ENCODE measurements at places on chromosomes 7 and 10.

- no peak for DNase-seq
Observed at GRCh38 chr7:72243329-72243728, 168.8 kb downstream of the CALN1 start.

GRCh38 chr10:3010816-3011460 lies 56.4 kb upstream of the PFKP start:
- DNase-seq: no peak

GRCh38 chr10:613271-614138 lies 76.0 kb downstream of the DIP2C start:
- DNase-seq: no peak

DNA sequence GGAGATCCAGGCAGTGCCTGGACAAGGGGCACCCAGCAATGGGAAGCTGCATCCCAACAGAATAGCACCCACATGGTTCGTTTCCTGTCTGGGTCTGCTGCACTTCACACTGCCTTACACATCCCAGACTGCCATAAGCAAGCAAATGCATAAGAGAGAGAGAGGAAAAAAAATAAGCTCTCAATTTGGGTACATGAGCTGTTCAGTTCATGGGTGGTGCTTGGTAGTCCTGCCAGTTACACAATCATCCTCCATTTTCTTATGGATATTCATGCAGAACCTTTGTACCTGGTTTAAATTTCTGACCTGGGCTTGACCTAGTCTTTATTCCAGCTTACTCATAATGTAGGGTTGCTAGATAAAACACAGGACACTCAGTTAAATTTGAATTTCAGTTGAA lies 733.6 kb downstream of the TNS3 start:
- DNase-seq: no peak

DNA sequence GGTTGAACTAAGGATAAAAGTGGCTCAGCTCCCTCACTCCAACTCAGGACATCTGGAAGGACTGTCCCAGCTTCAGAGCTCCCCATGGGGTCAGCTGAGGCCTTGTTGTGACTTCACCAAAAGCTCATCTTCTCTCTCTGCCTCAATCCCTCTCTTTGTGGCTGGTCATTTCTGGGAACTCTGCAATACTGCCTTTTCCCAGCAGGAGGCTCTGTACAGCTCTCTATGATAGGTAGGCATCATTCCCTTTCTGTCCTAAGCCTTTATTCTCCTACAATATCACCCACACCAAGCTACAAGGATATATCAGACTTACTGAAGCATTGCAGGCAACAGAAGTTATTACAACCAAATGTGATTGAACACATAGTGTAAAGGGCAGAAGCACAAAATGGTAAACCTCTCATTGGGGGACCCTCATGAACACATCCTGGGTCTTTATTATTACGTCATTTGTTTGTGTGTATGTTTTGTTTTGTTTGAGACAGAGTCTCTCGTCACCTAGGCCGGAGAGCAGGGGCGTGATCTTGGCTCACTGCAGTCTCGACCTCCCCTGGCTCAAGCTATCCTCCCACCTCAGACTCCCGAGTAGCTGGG lies 36.7 kb upstream of the PRPS1L1 start:
- DNase-seq: no peak

DNA sequence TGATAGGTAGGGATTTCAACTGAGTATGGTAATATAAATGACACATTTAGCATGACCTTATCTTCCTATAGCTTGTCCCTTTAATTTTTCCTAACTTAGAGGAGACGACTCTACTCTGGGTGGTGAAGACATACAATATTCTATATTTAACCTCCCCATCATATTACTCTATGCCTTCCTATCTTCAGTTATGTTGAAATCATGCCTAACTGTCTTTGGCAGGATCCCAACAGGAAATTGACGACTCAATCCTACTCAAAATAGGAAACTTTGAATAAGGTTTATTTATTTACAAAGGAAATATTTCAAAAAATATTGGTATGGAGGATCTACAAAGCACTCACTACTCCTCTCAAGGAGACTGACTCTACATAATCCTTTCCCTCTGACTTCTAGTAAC lies 24.1 kb upstream of the SEMA3A start:
- no peak for DNase-seq

- no peak for DNase-seq
Observed at GRCh38 chr10:29783201-29783947, 148.6 kb upstream of the SVIL start.

DNA sequence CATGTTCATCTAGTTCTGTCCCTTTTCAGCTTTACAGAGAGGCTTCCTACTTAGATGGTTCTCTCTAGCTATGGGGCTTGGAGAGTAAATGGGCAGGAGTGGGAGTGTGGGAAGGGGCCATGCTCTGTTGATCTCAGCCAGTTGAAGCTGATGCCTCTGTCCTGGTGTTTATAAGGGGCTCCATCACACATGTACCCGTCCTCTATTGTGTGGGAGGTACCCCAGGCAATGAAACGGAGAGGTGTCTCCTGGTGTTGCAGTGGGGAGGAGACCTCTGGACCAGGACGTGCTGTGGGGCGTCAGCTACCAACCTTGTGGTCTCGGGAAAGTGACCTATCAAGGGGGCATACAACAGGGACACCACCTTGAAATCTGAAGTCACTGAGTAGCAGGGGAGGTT lies 173.5 kb downstream of the CELF2 start:
- DNase-seq: no peak

- DNase-seq: no peak
Observed at GRCh38 chr7:19989906-19990305, 216.5 kb upstream of the TMEM196 start.

- no peak for DNase-seq
Observed at GRCh38 chr7:32062150-32062549, 8.1 kb downstream of the PDE1C start.

DNA sequence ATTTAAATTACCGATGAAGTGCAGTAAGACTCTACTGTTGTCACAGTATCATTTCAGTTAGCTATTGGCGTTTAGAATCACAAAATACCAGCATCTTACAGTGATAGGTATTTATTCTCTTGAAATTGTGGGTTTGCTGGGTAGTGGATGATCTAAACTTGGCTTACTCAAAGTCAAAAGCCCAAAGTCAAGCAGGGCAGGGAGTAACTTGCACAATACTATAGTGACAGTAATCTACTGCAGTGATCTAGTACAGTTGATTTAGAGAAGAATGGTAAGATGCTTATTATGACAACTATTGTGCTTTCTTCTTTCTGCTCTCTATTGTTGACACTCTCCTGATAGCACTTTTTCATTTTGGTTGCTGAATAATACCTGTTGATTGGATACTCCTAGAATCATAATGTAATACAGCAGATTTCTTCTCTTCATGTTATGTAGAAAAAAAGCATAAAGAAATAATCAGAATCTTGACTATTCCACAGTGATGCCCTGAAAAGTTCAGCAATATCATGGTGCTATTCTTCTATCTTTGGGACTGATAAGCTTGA lies 10.0 kb downstream of the BTRC start:
- no peak for DNase-seq

- DNase-seq: no peak
Observed at GRCh38 chr7:106094780-106095179, 17.3 kb downstream of the SYPL1 start.

DNA sequence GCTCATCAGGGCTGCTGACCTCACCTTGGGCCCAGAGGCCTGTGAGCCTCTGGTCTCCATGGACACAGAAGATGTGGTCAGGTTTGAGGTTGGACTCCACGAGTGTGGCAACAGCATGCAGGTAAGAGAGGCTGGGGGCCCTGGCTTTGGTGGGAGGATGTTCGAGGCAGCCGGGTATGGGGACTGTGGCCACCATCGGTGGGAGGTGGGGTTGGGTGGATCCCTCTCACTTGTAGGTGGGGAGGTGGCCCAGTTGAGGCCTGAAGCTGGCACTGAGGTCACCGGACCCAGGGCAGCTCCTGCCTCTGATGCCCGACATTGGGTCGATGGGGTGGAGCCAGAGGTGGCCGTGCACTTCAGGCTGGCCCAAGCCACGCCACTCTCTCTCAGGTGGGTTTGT lies 406 bp downstream of the ZP3 start:
- DNase-seq: no peak

DNA sequence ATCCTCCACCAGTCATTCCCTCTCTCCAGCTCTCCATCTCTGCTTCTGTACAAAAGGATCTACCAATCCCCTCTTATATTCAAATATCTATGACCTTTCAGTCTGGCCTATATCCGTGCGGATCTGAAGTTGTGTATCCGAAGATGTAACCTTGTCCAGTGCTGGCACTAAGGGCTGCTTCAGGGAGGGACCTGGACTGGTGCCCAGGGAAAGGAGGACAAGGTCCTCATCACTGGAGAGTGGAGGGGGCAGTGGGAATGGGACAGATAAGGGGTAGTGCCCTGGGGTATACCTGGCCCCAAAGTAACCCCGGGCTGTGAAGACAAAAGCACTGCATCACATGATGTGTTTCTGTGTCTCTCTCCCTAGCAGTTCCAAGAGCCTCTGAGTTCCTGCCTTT lies 1.8 kb downstream of the TMEM225B start:
- DNase-seq: no peak

DNA sequence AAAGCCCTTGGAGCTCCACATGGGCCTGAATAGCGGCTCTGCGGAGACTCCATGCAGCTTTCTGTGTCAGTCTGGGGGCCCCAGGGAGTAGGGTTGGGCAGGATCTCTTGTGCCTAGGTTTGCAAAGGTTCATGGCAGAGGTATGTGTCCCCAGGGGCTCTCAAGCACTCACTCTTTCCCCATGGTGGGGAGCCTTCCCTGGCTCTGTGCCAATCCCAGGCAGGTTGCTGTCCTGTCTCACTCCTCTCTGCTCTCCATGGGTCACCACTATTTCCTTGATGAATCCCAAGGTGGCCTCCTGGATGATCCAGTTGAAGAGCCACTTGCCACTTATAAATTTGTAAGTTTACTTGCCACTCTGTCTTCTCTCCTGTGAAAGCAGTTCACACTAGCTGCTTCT lies 238.4 kb downstream of the CCDC7 start:
- DNase-seq: no peak

DNA sequence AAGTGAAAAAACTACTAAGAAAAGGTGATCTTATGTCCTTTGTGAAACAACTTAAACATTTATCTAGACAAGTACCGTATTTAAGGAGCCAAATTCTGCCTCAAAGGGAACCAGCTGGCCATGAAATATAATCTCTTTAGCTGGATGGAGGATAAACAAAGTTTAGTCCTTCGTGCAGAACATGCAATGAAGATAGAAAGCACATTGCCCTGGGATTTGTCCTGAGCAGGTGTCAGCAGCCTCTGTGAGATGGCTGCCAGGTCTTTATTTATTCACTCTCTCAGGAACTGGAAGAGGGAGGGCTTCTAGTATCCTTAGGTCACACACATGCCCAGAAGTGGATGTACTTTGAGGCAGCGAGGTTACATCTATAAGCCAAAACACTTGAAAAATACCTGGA lies 57.4 kb upstream of the CASD1 start:
- DNase-seq: no peak

DNA sequence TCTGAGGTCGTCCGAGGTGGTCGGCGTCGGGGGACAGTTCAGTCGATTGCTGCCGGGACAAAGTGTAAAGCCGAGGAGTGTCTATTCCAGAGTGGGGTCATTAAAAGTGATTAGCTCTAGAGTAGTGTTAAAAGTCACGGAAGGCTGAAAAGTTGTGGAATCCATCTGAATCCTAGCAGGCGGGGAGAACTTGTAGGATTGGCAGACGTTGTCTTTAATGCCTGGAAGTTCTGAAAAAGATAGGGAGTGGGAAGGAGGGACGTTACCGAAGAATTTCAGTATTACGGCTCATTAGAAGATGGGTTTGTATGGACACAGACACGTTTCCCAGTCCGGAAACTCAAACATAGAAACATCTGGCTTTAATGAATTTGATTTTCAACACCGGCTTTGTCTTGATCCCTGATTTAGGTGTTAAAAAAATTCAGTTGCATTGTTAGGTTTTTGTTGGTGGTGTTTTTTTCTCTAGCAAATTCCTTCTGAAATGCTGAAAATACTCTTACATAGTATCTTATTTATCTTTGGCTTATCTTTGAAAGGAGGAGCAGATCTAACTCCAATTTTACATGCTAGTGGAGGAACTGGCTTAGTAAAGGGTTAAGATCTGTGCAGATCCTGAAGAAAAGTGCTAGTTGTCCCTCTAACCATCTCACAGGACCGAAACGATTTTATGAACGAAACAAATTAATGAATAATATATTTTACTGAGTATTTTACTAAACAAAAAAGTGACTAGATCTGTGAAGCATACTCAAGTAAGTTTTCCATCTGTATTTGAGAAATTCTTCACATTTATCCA lies 900 bp downstream of the MKLN1 start:
- DNase-seq: no peak

DNA sequence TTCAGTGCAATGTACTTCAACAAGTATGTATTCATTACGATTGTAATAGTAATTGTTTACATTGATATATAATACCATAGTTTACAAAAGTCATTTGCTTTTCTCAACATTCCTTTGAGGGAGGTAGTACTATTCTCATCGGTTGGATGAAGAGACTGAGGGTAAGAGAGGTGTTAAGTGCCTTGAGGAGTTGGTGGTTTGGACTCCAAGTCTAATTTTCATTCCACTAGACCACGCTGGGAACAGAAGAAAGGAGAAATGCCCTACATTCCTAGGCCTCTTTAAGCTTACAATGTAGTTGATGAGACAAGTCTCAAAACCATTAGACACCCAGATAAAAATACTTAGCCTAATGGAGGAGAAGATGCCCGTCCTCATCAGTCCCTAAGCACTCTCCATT lies 28.6 kb downstream of the CDK1 start:
- no peak for DNase-seq

DNA sequence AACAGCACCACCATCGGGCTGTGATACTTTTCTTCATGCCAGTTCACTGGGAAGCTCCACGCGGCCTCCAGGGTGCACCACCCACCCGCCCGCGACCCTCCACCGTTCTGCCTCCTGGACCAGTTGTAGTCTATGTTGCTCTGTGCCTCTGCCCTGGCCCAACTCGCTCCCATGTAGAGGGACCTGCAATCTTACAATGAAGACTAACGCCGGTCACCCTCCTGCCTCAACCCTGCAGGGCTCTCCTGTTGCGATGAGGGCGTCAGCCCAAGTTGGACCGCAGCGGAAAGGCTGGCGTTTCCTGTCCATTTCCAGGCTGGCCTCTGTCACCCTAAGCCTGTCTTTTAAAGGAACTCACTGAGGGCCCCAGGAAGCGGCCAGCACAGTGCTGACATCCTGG lies 34.9 kb downstream of the IL15RA start:
- no peak for DNase-seq

DNA sequence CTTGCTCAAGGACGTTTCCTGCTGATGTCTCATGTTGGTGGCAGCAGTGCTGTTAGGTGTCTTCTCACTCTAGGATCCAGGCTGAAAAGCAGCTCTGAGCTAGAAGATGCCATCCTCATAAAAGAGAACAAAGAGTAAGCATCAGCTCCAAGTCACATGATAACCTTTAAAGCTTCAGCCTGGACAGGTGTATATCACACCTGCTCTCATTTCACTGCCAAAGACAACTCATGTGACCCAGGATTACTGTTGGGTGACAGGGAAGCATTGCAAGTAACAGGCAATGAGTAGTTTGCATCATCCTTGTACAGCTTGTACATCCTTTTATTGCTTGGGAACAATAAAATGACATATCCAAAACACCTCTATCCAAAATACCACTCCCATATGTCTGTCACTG lies 423.4 kb upstream of the DPP6 start:
- DNase-seq: no peak

- DNase-seq: no peak
Observed at GRCh38 chr7:136526408-136527105, 341.9 kb upstream of the CHRM2 start.
